H54 (cell line): ENCODE measurements at places on chromosomes 6 and 20.

DNA sequence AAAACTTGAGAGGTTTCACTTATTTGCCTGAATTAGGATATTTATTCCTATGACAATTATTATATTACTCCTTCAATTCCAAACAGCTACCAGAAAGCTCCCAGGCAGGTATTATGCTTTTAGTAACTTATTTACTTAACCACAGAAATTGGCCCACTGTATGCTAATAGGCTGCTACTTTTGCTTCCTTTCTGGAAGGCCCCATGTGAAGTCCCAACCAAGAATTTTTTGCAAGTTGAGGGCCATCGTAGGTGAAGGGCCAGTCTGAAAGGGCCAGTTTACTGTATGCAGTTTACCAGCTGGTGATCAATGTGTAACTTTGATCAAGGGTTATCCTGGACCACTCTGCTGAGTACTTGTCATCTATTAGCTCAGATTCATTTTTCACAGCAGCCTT is 45.0 kb downstream of the EDN1 start:
- no peak for DNase-seq

DNA sequence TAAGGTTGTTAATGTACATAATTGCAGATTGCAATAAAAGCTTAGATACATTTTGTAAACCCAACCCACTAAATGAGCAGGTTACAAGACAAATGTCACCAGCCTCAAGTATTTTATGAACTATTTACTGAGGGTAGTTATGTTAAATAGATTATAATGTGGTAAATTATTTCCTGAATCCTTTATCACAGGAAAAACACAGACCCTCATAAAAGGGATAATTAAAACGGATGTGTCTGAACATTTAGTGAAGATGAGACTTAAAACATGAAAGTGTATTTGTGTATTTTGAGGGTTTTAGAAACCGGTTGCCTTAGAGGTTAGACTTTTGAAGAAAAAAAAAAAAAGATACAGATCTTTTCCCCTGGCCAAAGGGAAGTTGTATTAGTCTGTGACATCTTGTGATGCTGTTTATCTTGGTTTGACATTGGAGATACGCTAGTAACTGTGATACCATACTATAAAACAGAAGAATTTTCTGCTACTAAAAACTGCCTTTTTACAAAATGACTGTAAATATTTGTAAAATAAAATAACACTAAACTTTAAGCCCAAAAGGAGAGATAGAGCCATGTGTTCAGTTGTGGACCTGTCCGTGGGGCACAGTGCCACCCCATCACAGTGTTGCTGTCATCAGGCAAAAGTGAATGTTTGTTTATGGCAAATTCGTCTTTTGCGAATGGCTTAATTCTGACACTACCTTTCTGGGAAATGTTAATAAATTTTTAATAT is 9.7 kb downstream of the DYNLT1 start:
- no peak for DNase-seq

- DNase-seq: no peak
These were observed 157.5 kb downstream of the GRM4 start for GRCh38 chr6:33988121-33989015.

DNA sequence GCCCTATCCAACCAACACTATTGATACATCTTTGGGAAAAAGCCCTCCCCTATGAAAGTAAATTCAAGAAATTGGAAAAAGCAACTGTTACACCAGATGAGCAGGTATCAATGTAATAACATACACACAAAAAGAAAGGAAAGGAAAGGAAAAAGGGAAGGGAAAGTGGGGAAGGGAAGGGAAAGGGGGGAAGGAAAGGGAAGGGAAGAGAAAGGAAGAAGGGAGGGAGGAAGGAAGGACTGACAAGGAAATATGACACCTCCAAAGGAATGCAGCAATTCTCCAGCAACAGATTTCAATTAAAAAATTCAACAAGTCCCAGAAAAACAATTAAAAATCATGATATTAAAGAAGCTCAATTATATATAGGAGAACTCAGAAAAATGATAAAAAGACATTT is 176.9 kb upstream of the OPRM1 start:
- DNase-seq: no peak

DNA sequence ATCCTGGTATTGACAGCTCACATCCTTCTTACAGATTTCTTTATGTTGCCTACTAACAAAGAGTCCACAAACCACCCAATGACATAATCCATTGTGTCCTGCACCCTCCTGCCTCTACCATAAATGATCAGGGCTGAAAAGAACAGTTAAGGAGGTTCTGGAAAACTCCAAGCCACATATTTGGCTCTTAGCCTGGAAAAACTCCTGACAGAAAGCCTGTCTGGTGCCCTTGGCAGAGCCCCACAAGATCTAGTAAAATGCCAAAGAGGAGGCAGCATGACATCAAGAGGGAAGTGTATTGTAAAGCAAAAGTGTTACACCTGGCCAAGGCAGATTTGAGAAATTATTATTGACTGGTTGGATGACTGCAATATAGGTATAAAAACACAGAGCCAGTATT is 126.4 kb upstream of the VGLL2 start:
- DNase-seq: no peak

- DNase-seq: no peak
These were observed 129.3 kb upstream of the UST start for GRCh38 chr6:148617530-148617929.

GRCh38 chr6:20605061-20605460 is 70.8 kb downstream of the CDKAL1 start:
- no peak for DNase-seq

- DNase-seq: no peak
These were observed 350.9 kb upstream of the NRSN1 start for GRCh38 chr6:23775127-23775526.

- DNase-seq: no peak
These were observed 62.3 kb upstream of the TMEM181 start for GRCh38 chr6:158497620-158498019.

GRCh38 chr6:108630050-108630714 is 69.5 kb downstream of the FOXO3 start:
- DNase-seq: no peak

DNA sequence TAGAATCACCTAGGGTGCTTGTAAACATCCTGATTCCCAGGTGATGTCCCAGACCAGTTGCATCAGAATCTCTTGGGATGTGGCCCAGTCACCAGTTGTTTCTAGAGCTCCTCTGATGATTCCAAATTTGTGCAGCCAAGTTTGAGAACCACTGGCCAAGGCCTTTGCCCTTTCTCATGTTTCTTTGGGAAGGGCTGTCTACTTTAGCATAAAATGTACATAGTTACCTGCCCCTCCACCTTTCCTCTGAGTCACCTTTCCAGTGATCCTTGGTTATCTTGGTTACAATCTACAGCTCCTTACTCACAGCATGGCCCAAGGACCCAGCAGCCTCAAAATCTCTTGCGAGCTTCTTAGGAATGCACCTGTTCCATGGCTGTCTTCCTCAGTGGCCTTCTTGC is 266.4 kb upstream of the PRND start:
- DNase-seq: no peak

DNA sequence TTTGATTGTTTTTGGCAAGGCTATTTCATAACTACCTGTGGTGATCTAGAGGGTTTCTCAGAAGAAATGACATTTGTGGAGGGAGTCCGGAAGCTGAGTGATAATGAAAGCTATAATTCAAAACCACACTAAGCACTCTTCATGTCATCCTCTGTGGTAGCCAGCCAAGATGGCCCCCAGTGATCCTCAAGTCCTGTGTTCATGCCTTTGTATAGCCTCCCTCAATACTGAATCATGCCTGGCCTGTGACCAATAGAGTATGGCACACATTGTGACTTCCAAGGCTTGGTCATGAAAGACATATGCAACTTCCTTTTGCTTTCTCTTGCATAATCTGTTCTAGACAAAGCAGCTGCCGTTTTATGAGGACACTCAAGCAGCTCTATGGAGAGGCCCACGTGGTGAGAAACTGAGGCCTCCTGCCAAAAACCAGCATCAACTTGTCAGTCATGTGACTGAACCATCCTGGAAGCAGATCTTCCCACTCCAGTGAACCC is 12.8 kb upstream of the DNAAF9 start:
- DNase-seq: no peak

DNA sequence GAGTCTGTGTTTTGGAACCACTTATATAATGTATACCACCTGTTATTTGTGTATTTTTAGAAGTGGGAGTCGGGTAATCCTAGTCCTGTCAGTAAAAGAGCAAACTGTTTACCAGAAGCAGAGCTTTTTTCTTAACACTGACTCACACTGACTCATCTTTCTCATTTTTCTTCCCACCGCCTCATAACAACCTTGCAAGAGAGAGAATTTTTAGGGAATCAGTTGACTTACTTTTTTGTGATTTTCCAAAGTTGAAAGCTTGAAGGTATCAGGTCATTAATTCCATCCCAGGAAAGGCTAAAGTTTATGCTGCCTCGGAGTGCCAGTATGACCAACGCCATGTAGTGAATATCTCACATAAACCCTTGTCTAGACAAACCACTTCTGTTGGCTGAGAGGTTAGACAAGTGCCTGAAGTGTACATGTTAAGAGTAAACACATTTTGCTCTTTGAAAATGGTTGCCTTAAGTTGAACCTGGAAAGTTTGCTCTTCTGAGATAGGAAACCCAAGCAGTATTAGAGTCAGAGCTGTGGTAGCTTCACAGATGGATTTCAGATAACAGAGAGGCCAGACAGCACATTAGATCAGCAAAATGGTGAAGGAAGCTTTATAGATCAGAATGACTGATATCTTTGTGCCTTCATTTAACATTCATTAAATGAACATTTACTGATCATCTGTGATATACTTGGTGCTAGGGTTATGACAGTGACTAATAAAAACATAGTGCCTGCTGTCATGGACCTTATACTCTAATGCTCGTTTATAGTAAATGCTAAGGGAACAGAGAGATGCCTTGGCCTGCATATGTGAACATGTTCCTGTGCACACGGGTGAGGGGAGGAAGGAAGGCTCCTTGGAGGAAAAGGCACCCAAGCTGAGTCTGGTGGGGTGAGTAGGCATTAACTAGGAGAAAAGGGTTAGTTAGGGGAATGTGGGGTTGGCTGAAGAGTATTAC is 29.1 kb upstream of the PKIG start:
- DNase-seq: no peak

DNA sequence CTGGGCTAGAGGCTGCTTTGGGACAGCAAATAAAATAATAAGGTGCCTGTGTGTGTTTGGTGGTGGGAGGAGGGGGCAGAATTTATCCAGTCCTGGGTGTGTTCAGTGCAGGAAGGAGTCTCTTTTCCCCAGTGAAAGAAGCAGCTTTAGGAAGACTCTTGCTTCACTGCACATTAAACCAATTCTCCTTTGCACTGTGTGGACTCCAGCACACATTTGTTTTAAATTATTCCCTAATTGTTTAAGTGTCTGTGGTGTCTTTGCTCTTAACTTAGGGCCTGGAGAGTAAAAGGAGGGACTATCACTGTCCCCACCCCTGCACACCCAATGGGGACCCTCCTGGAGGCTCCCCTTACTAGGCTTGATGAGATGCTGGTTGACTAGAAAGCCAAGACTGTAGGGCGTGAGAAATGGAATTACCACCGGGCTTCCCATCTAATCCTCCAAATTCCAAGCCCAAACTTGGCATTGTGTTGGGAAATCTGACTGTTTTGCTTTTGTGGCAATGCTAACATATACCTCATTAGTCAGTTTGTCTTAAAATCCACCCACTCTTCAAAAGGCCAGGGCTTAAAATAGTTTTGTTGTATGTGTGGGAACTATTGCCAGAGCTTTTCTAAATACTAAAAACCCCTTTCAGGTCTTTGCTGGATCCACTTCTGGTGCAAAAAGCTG is 13.5 kb upstream of the DAAM2 start:
- no peak for DNase-seq

DNA sequence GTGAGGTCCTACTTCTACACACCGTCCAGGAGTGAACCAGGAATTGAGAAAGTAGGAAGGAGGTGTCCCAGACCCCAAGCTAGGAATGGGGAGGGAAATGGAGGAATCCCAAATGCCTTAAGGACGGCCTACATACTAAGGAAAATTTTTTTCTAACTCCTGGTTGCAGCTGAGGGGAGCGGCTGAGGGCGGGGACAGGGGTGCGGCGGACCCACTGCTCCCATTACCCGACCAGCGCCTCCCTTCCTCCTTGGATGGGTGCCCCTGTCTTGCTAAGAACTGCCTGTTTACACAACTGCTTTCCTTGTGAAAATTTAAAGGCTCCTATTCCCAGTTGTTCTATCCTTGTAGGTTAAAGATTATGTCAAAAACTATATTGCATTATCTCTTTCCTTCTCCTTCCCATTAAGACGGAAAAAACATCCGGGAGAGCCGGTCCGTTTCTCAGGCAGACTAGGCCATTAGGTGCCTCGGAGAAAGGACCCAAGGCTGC is 699 bp upstream of the HSPA1B start:
- peak; percentile 68 for DNase-seq

- no peak for DNase-seq
These were observed 1532.7 kb downstream of the HACE1 start for GRCh38 chr6:103326760-103327757.

DNA sequence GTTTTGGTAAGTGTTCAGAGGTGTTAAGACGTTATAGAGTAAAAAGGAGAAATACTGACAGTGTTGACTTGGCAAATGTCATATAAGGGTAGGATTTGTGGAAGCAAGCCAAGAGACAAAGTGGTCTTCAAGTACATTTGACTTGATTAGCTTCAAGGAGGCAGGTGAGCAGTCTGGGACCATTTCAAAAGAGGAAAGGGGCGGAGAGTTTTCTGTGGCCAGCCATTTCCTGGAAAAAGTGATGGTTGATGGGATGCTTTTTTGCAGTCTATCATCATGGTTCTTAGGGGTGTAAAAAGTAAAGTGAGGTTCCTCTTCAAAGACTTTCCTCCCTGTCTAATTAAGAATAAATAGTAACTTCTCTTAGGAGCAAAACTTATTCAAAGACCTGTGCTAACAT is 28.7 kb downstream of the FKBP1A start:
- no peak for DNase-seq
